Psoas muscle (tissue), 8 donors: ENCODE measurements at places on chromosomes 2 and 18.

- no peak for DNase-seq
Measured at GRCh38 chr2:199734651-199735050, 116.3 kb downstream of the FTCDNL1 start.

DNA sequence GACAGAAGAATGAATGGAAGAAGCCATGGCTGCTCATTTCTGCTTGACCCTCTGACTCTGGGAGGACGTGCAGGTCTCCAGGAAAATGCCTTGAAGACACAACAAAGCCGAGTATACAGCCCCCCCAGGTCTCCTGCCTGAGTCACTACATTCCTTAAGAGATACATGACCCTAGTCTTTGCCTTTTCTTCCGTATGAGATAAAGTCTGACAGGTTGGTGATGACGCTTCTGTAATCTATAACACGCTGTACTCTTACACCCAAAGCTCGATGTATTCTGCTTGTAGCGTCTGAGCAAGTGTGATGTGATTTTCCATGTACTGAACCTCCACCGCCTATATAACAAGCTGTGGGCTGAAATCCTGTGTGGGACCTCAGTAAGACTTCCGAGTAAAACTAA lies 77.3 kb downstream of the KCTD1 start:
- DNase-seq: no peak

- no peak for DNase-seq
Measured at GRCh38 chr2:127065299-127065939, 41.5 kb downstream of the BIN1 start.

GRCh38 chr18:12595571-12596255 lies 62.2 kb downstream of the SPIRE1 start:
- DNase-seq: no peak

GRCh38 chr2:232903989-232904388 lies 33.9 kb downstream of the SNORC start:
- DNase-seq: no peak

DNA sequence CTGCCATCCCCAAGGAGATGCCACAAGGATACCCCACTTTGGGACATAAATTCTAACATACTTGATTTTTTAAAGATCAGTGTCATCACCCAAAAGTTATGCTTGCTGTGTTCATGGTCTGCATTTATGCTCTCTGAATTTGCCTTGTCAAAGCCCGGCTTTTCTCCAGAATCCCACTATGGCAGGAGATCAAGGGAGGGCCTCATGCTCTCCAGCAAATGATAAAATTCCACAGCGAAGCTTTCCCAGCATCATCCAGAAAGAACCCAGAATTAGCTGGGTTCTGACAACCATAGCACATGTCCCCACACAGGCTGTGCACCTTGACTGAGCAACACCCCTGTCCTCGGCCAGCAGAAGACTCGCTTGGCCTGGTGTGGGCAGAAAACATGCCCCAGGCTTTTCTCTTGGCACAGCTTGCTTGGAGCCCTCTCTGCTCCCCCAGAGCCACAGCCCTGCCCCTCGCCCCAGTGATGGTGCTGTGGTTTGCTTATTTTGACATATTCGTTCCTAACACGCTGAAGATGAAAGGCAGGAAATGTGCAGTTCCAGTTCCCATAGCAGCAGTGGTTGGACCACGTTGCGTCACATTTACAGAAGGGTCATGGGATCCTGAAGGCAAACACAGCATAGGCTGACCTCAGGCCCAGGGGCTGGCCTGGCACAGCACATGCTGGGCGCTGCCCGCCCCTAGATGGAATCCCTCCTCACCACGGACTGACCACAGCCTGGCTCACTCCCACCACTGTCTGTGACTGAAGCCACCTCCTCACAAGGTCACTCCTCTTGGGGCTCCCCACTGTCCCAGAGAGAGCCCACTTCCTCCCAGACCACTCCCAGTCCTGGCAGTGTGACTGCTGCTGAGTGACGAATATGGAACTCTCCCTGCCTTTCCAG lies 14.1 kb upstream of the CHRNA1 start:
- DNase-seq: peak; percentile 22

DNA sequence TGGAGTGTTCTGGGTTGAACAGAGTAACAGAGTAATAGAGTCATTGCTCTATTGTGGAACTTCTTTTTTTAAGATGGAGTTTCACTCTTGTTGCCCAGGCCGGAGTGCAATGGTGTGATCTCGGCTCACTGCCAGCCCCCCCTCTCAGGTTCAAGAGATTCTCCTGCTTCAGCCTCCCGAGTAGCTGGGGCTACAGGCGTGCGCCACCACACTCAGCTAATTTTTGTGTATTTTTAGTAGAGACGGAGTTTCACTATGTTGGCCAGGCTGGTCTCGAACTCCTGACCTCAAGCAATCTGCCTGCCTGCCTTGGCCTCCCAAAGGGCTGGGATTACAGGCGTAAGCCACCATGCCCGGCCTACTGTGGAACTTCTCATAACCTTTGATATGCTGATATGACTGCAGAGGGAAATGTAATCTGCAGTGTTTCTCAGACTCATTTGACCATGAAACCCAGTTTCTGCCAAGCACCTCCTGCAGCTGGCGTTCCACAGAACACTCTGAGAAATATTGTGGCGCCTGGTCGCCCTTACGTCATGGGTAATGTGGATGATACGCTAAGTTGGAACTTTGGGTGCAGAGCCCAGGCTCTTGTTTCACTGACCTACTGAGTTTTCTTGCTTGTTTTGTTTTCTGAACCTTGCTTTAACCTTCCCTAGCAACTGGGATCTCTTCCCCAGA lies 213.8 kb downstream of the BCL2 start:
- DNase-seq: no peak

GRCh38 chr18:48402953-48403352 lies 6.2 kb downstream of the ZBTB7C start:
- no peak for DNase-seq

- DNase-seq: no peak
Measured at GRCh38 chr18:11883153-11883552, 25.0 kb downstream of the MPPE1 start.

- DNase-seq: no peak
Measured at GRCh38 chr2:121366040-121366439, 81.0 kb upstream of the TFCP2L1 start.

DNA sequence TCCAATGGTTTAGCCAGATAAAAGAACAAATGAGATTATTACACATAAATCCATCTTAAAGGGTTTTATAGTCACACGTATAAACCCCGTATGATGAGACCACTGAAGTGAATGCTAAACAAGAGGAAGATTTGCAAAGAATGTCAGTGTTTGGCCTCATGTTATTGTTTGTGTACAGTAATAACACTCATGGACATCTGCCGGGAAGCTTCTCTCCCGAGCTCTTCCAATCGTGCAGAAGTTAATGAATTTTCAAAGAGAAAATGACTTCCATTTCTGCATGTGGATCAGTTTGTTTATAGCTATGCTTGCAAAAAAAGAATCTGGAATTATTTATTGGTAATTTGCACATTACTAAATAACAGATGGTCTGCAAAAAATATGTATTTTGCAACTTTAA lies 88.5 kb upstream of the APCDD1 start:
- no peak for DNase-seq

GRCh38 chr2:121491518-121491917 lies 39.2 kb upstream of the RNU4ATAC start:
- DNase-seq: no peak

GRCh38 chr18:24949908-24950307 lies 402.1 kb downstream of the ZNF521 start:
- DNase-seq: no peak

- DNase-seq: no peak
Measured at GRCh38 chr2:162090109-162090508, 16.1 kb upstream of the DPP4 start.

DNA sequence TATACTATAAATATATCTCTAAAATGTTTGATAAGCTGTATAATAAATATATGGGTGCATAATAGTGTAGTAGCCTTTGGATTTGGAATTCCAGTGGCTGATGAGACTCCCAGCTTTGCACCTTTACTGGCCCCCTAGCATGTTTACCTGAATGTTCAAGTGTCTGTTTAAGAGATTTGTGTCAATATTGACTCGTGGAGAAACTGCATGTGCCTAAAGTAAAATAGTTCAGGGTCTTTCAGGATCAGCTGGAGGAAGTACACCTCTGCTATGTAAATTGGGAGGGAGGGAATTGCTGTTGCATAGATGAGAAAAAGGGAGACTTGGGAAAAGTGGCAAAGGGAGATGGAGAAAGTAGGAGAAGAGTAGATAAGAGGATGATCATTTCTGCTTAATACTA lies 23.9 kb downstream of the ME2 start:
- no peak for DNase-seq

- DNase-seq: no peak
Measured at GRCh38 chr2:31996571-31997150, 14.1 kb downstream of the MEMO1 start.

DNA sequence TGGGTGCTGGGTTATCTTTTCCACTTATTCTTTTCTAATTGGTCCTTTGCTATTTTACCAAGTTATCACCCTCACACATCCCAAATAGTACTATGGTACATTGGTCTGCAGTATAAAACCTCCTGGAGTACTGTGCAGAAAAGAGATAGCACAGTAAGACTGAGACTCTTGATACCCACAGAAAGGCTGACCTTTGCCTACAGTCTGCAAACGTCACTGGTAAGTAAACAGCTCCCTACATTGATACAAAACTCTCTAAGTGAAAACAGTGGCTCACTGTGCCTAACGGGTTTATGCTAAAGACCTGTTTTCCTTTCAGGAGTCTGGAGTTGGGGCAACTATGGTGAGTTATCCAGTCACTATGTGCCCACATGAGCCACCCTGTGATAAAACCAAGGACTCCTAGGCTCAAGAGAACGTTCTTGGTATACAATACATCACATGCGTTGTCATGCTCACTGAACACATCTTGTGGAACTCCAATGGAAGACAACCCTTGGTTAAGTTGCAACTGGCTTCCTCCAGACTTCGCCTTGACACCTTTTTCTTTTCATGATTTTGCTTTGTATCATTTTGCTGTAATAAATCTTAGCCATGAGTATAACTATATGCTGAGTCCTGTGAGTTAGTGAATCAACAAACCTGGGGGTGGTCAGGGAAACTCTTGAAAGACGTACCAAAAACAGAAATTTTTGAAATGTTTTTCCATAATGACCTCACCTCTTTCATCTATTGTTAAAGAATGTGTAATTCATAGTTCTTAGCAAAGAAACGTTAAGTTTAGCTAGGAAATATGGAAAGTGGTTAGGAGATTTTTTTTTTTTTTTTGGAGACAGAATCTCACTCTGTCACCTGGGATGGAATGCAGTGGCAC lies 104.9 kb downstream of the C2orf74 start:
- DNase-seq: no peak

DNA sequence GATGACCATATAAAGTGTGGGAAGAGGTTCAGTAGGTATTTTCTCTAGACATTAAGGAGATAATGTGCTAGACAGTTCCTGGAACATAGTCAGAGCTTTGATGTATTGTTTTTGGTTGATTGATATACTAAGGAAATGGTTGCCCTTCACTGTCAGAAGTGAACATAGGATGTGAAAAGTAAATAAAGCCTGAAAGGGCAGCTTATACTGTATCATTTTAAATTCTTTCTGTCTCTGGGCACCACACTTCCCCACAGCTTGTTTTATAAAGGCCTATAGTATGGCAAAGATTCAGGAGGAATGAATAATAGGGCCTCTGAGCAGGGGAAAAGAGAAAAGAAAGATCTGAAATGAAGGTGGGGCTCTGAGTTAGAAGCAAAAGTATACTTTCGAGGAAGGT lies 72.7 kb upstream of the ITPRID2 start:
- no peak for DNase-seq

DNA sequence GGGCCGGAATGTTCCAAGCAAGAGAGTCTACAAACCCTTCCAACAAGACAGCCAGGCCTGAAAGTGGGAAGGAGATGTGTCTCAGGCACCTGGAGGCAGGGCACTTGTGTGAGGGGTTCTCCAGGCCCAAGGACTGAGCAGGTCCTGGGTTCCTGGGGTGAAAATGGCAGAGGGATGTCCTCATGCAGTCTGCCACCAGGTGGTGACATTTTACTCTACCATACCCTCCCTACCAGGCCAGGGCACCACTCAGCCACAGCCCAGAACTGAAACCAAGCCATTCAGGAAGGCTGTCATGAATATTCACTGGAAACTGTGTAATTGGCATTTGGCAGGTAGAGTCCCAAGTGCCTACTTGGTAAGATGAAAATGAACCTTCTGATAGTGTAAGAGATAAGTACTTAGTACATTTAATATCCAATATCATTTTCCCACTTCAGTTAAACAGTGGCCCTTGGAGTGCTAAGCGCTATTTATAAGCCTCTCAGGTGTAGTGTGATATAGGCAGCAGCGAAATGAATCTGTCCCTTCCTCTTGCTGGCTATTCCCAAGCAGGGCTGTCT lies 185.1 kb downstream of the MYO5B start:
- DNase-seq: no peak

DNA sequence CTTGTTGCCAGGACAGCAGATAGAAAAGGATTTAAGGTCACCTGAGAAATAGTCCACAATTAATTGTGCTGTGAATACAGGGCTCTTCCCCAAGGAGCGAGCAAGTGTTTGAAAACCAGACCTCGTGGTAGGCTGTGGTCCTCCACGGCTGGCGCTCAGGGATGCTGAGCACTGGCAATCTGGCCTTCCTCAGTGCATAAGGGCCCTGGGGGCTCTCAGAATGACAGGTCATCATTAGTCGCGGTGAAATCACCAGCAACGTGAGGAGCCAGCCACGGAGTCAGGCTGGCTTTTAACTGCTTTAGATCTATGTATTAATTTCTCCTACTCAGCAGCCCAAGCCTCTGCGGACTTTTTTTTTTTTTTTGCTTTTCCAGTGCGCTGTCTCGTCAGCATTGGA lies 148.5 kb downstream of the FHOD3 start:
- DNase-seq: no peak

DNA sequence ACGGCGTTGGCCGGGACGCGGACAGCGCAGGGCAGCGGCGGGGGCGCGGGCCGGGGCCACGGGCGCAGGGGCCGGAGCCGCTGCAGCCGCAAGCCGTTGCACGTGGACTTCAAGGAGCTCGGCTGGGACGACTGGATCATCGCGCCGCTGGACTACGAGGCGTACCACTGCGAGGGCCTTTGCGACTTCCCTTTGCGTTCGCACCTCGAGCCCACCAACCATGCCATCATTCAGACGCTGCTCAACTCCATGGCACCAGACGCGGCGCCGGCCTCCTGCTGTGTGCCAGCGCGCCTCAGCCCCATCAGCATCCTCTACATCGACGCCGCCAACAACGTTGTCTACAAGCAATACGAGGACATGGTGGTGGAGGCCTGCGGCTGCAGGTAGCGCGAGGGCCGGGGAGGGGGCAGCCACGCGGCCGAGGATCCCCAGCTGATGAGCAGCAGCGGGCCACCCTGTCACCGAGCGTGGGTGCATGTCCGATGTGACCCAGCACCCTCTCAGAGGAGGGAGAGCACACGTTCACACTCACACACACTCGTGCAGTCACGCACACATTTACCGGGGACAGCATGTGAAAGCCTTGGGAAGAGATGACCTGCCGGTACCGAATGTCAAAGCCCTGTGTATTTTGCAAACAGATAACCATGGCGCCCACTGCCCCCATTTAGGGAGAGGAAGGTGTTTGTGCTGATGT lies 4.2 kb downstream of the GDF7 start:
- DNase-seq: no peak

DNA sequence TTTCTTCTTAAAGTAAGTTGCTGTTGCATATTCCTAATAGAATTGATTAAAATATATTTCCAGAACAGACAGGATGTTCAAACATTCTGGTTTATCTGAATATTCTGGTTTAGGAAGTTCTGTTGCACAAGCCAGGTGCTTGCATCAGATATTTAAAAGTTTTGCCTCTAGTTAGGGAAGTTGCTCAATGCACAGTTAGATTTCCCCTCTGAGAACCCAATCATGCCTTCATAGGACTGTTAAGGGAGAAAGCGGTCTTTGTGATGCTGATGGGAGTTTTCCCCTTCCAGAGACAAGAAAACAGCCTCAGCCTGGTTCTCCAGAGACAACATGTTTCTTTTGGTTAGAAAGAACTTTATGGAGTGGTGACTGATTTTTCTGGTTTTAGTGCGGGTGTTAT lies 65.6 kb upstream of the REV1 start:
- no peak for DNase-seq
